ENCODE measurements at places on chromosomes 3 and 15. TPM values are rescaled to one million over a fixed set of nuclear protein-coding genes. Genes with fewer than 3 reads are reported as not detected.

Gene CD80
- 28.8 TPM for total RNA-seq

GRCh38 chr15:50183112-50183794, 1.3 kb downstream of the SLC27A2 start:
- ATAC-seq, result peak; percentile 86

DNA sequence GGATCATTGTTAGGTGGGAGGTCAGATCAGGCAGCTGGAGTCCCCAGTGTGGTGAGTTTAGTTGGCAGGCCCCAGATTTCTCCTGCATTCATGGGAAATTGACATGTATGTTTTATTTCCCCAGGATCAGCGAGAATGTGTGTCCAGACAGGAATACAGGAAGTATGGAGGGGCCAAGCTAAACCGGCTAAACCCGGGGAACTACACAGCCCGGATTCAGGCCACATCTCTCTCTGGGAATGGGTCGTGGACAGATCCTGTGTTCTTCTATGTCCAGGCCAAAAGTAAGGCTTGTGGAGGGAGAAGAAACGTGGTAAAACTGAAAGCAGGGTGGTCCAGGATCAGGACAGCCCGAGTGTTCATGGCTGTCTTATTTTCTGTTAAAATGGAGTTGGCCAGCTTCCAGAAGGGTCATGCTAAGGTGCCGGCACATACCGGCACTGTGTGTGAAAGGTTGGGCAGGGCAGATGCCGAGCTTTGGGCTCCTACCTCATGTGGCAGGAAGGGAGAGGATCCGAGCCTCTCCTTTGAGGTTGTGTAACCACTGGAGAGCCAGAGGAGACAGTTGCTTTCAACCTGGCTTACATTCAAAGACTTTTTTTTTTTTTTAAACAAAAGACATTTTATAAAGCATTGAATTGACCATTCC, 83.1 kb downstream of the PGPEP1L start:
- no peak for ATAC-seq

DNA sequence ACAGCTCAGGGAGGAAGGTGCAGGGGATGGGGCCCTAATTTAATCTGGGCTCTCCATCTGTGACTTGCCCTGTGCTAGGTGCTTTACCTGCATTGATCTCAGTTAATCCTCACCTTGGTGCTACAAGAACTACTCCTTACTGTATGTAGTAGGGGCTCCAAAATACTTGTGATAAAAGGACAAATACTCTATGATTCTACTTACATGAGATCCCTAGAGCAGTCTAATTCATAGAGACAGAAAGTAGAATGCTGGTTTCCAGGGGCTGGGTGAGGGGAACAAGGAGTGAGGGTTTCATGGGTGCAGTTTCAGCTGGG, 67.2 kb downstream of the SLC6A1 start:
- ATAC-seq, result no peak

- ATAC-seq, result no peak
Measured at GRCh38 chr3:167840247-167840646, 104.7 kb downstream of the SERPINI1 start.
